ENCODE measurements at places on chromosomes 7 and 10.

DNA sequence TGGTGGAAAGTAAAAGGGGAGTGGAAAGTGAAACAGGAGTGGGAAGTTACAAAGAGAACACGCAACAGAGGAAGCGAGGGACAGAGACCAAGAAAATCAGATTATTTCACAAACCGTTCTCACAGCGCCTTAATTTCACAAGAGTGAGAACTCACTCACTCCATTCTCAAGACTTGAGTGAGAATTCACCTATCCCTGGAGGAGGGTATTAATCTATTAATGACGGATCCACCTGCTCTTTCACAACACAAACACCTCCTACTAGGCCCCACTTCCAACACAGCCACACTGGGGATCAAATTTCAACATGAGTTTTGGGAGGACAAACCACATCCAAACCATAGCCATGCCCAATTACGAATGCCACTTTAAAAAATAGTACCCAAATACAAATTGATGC lies 297.6 kb downstream of the GPAM start:
- no peak for DNase-seq

GRCh38 chr10:25177754-25178135 lies 2.9 kb downstream of the GPR158 start:
- no peak for DNase-seq

DNA sequence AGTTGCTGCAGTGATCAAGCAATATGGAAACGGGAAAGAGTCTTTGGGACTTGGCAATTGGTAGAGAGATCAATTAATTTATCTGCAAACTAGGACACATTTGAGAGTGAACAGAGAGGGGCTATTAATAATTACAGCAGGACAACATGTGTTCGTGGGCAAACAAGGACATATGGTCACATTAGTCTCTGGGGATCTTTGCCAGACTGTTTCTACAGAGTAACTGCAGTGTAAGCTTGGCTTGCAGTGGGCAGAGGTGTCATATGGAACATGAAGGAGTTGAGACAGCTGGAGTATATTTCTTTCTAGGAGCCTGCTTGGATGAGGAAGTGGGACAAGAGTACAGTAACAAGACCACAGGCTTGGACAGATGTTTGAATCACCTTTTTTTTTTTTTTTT lies 232.1 kb upstream of the LYZL1 start:
- no peak for DNase-seq

- DNase-seq = no peak
Measured at GRCh38 chr10:123134915-123135414, 805 bp upstream of the HMX3 start.

GRCh38 chr10:45625879-45626278 lies 46.7 kb downstream of the ZFAND4 start:
- DNase-seq = no peak

DNA sequence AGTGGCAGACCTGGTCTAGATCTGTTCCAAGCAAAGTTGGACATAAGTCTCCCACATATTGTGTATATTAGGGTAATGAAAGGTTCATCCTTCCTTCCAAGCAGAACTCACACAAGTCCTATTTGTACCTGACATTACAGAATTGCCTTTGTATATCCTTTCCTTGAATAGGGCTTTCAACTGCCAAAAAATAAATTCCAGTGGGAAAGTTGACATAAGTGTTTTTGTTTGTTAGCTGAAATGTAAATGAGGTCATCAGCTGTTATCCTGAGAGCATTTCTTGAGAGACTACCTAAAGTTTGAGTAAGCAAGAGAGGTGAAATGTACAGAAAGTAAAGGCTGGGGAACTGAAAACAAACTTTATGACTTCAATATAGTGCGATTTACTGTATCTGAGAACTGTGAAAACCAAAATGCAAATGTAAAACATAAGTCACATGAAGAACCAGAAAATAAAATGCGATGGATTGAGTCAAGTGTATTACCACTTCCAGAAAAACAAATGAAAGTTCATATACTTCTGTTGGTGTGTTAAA lies 527.3 kb upstream of the SEMA3D start:
- no peak for DNase-seq

GRCh38 chr7:81029511-81029910 lies 110.7 kb upstream of the SEMA3C start:
- DNase-seq = no peak

DNA sequence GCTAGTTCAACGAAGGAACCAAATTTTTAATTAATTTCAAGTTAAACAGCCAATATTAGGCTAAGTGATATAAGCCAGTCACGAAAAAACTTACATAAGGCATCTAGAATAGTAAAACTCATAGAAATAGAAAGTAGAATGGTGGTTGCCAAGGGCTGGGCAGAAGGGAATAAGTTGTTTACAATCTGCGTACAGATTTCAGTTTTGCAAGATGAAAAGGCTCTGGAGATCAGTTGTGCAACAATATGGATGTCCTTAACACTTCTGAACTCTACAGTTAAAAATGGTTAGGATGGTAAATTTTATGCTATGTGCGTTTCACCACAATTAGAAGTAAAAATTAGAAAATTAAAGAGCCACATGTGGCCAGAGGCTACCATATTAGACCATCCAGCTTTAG lies 13.3 kb downstream of the SCRN1 start:
- DNase-seq = no peak

- DNase-seq = no peak
Measured at GRCh38 chr7:36484265-36484664, 94.6 kb downstream of the ANLN start.

GRCh38 chr7:99451936-99452335 lies 13.2 kb downstream of the CPSF4 start:
- no peak for DNase-seq

GRCh38 chr7:157552295-157552993 lies 215.6 kb downstream of the DNAJB6 start:
- DNase-seq = no peak

DNA sequence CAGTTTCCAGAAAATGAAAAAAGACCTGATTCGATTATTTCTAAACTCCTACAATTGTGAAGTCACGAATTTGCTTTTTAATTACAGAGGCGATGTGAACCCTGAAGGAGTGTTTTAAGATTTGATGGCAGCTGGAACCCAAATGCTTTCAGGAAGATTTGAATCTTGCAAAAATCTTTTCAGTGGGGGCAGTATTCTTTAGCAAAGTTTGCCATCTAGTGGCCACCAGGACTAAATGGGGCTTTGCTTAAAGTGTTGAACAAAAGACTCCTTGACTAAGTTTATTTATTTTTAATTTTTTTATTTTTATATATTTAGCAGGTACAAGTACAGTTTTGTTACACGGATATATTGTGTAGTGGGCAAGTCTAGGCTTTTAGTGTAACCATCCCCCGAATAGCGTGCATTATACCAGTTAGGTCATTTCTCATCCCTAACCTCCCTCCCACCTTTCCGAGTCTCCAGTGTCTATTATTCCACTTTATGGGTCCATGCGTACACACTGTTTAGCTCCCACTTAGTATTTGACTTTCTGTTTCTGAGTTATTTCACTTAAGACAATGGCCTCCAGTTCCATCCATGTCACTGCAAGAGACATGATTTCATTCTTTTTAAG lies 98.8 kb downstream of the CACNB2 start:
- peak; percentile 55 for DNase-seq

DNA sequence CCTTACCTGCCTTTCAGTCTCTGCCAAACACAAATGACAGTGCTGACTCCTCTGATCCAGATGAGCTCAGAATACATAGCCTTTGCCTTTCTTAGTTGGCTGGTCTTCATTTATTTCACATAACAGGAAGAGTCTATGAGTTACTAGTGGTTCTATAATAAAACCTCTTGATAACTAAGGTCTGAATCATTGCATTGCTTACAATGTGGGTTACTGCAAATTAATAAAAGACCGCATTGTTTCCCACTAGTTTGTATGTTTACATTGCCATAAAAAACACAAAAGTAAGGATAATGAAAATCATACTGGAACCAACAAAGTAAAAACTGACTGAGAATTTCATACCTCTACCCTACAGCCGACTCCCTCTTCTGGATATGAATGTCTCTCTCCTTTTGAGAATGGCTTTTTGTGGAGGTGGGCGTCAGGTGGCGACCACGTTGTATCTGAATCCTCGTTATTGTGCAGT lies 62.0 kb upstream of the AKR1E2 start:
- peak; percentile 85 for DNase-seq

- peak; percentile 70 for DNase-seq
Measured at GRCh38 chr7:43038254-43038653, 74.2 kb upstream of the HECW1 start.

- no peak for DNase-seq
Measured at GRCh38 chr7:127741764-127742375, 89.9 kb downstream of the SND1 start.

GRCh38 chr10:112899391-112900065 lies 50.5 kb upstream of the TCF7L2 start:
- DNase-seq = no peak

DNA sequence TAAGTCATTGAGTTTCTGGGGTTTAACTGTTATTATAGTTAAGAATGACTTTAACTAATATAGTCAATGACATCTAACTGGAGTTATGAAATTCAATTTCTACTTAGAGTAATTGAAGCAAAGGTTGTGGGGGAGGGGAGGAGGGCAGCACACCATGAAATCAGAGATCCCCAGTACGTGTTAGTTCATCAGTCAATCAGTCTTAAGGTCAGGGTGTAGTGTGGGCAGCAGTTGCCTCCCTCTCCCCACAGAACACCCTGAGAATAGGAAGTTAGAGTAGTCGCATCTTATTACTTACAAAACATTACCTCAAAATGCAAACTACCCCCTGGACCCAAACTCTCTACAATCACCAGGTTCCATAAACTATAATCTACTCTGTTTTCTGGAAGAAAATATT lies 7.0 kb upstream of the HPS1 start:
- no peak for DNase-seq

- DNase-seq = no peak
Measured at GRCh38 chr10:80530251-80530650, 7.5 kb upstream of the SH2D4B start.

DNA sequence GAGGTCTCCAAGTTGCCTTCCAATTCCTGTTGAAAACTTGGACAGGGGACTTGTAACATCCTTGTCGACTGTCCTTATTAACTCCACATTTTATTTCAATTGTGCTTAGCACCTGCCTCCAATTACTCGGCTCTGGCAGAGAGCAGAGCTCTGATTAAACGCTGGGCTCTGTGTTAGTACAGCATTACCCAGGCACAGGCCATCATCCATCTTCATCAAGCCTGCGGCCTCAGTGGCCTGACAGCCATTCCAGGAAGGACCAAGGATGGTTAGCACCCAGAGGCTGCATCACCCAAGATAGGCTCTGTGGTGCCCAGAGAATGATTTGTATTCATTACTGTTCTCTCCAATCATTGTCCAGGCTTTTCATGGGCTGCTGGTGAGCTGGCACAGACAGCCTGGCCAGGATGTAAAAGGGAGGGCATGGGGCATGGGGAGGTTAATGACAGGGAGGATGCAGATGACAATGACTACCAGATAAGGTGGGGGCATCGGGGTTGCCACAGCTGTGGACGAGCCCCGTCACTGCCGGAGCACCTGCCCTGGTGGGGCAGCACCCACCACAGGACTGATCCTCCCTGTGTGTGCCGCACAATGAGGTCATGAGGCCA lies 123.3 kb downstream of the PTPN20 start:
- no peak for DNase-seq

DNA sequence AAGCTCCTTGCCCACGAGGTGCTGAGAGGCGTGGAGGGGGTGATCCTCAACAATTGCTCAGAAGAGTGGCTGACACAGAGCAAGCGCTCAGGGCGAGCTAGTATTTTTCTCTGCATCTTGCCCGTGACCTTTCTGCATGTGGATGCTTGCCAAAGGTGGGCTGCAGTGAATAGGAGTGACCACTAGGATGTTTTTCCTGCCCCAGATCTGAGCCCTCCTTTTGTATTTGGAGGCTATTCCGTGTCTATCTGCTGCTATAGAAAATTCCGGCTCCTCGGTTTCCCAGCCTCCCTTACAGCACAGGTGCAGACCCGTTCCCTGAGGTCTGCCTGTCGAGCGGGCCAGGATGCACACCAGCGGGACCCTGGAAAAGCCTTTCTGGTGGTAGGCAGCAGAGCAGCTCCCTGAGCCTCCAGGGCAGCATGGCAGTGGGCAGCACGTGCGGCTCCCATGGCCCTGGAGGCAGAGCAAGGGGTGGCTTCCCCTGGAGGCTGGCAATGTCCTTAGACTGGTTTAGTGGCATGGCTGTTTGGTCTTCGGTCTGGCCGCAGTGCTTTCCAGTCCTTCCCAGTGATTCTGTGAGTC lies 145.1 kb upstream of the PCBD1 start:
- DNase-seq = no peak

DNA sequence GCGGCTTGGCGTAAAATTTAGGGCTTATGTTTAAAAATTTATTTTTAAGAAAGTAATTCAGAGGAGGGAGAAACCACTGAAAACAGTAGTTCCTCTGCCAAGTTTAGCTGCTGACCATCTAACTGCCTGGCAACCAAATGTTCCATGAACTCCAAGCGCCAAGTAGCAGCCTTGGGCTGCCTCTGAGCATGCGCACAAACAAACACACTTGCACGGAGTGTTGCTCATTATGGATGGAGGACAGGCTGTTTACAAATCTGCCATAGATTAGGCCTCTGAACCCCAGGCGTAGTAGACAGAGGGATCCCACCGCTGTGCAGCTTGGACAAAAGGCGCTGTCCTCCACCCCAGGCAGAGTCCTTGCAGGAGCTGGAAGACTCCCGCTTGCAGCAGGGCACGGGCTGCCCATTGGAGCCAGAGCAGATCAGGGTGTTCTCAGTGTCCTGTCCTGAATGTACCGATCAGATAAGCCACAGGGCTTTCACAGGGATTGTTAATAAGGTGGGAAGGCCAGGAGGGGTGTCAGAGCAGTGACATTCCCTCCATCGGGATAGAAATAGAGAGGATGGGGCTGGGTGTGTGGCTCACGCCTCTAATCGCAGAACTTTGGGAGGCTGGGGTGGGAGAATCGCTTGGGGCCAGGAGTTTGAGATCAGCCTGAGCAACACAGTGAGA lies 47.7 kb upstream of the LYZL1 start:
- no peak for DNase-seq

DNA sequence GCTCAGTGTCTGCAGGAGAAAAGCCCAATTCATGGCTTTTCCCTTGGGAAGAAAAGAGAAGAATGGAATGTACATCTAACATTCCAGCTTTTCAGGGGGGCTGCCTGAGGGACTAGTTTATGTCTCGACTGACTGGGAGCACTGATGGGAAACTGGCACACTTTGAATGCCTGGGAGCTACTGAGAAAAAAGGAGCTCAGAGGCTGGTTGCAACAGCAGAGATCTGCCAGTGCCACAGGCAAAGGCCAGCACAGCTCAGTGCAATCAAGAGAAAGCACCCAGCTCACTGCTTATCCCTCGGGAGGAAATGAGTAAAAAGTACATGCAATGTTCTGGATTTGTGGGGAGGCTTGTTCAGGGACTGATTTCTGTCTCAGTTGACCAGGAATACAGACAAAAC lies 226.2 kb downstream of the COBL start:
- DNase-seq = no peak

GRCh38 chr7:87499494-87499893 lies 24.0 kb upstream of the ABCB4 start:
- no peak for DNase-seq

GRCh38 chr10:68235581-68235980 lies 3.7 kb upstream of the ATOH7 start:
- no peak for DNase-seq

GRCh38 chr7:22487978-22488642 lies 11.9 kb downstream of the STEAP1B start:
- DNase-seq = no peak

Measured in astrocyte of the spinal cord (primary cell).